ENCODE measurements at places on chromosomes 16 and 17.

- no peak for DNase-seq
Observed at GRCh38 chr17:48444516-48445247, 14.7 kb upstream of the SKAP1 start.

DNA sequence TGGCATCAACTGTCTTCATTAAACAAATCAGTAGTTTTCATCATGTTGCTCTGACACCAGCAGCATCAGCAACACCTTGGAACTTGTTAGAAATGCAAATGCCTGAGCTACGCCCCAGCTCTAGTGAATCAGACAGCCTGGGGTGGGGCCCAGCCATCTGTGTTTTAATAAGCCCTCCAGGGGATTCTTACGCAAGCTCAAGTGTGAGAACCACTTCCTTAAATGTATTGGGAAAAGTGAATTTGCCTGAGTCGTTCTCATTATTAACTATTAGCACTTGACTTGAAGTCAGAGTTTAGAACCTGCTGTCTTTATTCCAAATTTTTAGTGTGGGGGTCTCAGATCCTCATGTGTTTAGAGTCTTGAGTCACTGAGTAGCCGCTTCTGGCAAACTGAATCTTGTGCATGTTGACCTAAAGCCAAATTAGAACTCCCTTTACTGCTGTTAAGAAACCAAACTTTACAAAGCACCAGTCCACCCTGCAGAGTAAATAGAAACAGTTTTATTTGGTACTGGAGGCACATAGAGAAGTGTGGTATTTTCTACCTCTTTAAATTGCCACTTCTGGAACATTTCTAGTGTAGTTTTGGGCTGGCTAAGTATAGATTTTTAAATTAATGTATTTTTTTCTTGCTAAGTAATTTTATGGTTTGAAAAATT, 137.4 kb upstream of the COX10 start:
- no peak for DNase-seq

GRCh38 chr17:31321481-31321880, at the start of gene EVI2A:
TSS of gene EVI2A (minus strand) at chr17:31321622. CDS start at chr17:31319013, 2,609 bp downstream.
- peak; percentile 57 for DNase-seq

GRCh38 chr17:38463451-38463858, 35.2 kb downstream of the ARHGAP23 start:
- no peak for DNase-seq

GRCh38 chr17:62802561-62803205, 5.4 kb downstream of the MARCHF10 start:
- no peak for DNase-seq

- DNase-seq = no peak
Observed at GRCh38 chr16:73610605-73611156, 562.8 kb upstream of the ZFHX3 start.

- peak; percentile 36 for DNase-seq
Observed at GRCh38 chr17:31388770-31389656, 2.5 kb upstream of the RAB11FIP4 start.

GRCh38 chr16:25110387-25110947, 1.1 kb upstream of the LCMT1 start:
- DNase-seq = no peak

GRCh38 chr17:2025622-2026309, 632 bp upstream of the RTN4RL1 start:
- no peak for DNase-seq

All from activated T-cell treated with anti-CD3 and anti-CD28 coated beads for 1 hour (primary cell).